Frontal cortex (tissue), 4 donors: ENCODE measurements at places on chromosomes 1 and 21.

DNA sequence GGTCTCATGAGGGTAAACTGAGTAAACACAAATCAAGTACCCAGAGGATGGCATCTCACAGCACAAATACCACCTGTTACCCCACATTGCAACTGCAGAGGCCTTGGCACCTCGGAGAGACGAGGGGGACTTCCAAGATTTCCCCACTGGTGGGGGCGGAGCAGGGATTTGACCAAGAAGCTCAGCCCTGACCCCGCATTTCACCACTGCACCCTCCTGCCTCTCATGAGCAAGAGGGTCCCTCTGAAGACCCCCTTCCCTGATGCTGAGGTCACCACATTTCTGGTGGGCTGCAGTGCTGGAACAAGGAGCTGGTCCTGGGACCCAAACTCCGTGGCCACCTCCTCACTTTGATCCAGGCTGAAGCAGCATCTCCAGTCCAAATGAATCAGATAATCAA lies 342.4 kb downstream of the NPHP4 start:
- no peak for DNase-seq

DNA sequence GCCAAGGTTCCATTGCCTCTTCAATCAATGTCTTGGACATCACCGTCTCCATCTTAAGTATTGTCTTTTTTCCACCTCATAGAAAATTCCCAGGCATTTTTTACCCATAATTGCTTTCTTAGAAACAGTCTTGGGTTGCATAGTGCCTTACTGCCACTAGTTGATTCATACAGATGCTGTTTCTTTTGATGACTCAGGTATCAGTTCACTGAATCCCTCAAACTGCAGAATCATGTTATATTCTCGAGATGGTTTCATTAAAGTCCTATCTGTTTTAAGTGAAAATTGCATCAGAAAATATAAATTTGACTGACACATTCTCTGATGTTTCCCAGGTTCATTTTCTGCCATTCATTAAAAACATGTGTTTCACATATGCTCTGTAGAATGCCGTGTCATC lies 1489.1 kb downstream of the BRINP3 start:
- no peak for DNase-seq

DNA sequence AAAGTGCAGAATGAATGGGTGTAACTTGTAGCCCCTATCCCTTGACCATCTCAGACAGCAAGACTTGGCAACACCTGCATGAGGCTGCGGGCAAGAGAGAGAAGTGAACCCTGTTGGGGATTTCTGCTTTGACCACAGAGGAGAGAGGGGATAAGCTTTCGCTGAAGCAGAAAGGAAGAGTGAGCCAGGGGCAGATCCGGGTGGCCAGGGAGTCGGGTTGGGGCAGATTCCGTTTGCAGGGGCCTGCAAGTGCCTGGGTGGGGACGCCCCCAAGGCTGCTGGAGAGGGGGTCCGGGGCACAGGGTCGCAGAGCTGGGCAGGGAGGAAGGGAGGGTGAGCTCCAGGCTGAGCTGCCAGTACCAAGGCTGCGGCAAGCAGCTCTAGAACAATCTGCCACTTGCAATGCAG lies 25.3 kb upstream of the PIK3CD start:
- DNase-seq = peak; percentile 27

- DNase-seq = no peak
These were observed 14.7 kb downstream of the KIAA1614 start for GRCh38 chr1:180927348-180927747.

DNA sequence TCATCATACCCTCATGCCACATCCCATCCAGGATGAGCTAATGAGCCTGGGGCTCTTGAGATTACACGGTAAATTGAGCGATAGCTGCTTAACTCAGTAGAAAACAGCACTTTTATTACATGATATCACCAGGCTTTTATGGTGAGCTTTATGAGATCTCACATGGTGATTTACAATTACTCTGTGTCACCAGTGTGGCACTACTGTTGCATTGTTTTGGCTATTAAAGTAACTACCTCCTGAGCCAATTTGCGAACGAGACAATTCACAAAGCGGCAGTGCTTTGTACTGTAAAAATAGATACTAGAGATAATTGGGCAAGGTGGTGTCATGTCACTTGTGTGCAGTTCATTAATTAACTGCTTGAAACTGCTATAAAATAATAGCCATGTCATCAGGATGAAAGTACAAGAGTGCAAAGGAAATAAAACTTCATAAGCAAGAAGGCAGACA lies 767.7 kb upstream of the ADGRL2 start:
- no peak for DNase-seq

DNA sequence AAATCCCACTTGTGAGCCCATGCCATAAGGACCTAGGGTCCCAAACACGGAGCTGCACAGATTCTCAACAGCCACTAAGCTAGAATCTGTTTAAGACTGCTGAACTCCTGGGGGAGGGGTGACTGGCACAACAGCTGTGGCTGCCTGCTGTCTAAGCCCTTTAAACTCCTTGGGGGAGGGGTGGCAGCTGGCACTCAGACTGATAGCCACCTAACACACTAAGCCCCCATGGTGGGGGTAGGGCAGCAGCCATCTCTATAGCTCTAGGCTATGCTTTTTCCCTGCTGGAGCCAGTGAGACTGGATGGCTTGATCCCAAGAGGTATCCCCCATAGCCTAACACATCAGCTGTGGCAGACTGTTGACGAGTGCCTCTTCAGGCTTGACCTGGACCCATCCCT lies 73.3 kb upstream of the FMO3 start:
- DNase-seq = no peak

DNA sequence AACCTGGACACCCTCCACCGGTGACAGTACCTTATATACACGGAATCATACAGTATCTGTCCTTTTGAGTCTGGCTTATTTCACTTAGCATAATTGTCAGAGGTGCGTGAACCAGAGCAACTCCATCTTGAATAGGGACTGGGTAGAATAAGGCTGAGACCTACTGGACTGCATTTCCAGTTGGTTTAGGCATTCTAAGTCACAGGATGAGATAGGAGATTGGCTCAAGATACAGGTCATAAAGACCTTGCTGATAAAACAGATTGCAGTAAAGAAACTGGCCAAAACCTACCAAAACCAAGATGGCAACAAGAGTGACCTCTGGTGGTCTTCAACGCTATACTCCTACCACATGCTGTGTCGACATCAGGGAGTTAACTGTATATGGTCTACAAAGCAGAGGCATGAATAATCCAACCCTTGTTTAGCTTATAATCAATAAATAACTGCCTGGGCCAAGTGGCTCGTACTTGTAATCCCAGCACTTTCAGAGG lies 1.4 kb upstream of the FDPS start:
- DNase-seq = no peak

DNA sequence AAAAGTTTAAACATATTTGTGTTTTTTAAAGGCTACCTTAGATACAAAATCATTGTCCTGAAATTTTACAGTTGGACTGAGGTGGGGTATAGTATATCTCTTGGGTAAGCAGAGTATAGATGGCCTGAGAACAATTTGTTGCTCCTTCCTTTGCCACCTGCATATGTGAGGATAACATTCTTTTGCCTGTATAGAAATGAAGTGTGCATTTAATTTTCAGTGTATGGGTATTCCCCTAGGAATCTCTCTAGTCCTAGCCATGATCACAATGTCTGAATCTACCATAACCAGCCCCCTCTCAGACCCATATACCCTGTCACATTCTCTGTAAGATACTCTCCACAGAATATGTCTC lies 1.9 kb upstream of the FCGR2A start:
- no peak for DNase-seq

GRCh38 chr1:109687641-109688499 lies at the start of gene GSTM1:
Gene GSTM1 (plus strand): TSS chr1:109687817. CDS start chr1:109687874, 57 bp downstream.
- DNase-seq = no peak

GRCh38 chr21:41983229-41983628 lies 26.9 kb downstream of the ZBTB21 start:
- no peak for DNase-seq

GRCh38 chr1:67094191-67094590 lies 40.2 kb upstream of the SLC35D1 start:
- DNase-seq = no peak

- no peak for DNase-seq
These were observed 140.5 kb downstream of the NEGR1 start for GRCh38 chr1:72141875-72142274.

- no peak for DNase-seq
These were observed 334.0 kb upstream of the FMN2 start for GRCh38 chr1:239757716-239758115.

- no peak for DNase-seq
These were observed 548.1 kb downstream of the BRINP3 start for GRCh38 chr1:189929501-189930099.

DNA sequence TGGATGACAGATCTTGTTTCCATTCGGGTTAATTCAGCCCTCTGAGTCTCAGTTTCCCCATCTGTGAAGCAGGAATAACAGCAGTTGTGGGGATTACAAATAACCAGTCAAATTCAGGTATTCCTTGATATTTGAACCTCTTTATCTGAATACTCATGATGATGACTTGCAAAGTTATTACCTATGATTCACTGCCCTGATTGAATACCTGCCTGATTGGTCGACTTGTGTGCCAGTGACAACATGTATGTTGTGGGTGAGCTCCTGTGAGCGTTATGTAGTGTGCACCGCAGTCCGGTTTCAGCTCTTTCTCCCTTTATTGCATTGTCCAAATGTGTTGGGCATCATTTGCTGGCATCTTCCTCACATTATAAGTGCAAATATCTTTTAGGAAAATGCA lies 9.5 kb upstream of the TMEM61 start:
- no peak for DNase-seq

DNA sequence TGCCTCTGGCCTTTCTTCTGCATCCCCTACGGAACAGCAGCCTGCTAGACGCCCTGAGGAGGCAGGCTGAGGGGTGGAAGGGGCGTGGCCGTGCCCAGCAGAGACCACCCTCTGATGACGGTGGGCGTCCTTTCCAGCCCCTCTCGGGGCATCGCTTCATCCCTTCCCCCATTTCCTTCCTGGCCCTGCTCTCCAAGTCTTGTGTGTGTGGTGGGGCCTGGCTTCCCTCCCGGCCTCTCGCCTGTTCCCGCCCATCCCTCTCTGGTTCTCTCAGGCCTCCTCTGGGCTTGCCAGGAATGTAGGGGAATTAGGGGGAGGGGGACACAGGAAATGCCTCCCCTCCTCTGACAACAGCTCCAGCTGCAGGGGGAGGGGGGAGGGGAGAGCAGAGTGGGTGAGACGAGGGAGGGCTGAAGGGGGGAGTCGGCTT lies 51.1 kb downstream of the SKI start:
- no peak for DNase-seq

- no peak for DNase-seq
These were observed 76.6 kb downstream of the GIPC2 start for GRCh38 chr1:78122389-78122788.

- DNase-seq = no peak
These were observed 128.6 kb downstream of the ST6GALNAC3 start for GRCh38 chr1:76203127-76203526.

- no peak for DNase-seq
These were observed 2.0 kb downstream of the DSCAM start for GRCh38 chr21:40844935-40845334.

DNA sequence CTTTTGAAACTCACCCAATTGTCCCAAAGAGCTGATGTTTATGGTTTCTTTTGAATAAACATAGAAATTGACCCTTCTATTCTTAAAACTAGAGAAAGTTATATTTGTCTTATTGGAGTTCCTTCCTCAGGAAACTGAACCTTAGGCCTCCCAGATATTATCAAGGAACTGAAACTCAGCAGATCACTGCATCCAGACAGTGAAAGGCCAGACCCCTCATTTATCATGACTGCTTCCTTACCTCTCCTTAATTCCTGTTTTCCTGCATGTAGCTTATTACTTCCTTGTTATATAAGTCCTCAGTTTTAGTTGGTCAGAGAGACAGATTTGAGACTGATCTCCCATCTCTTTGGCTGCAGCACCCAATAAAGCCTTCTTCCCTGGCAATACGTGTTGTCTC lies 27.5 kb downstream of the SLC22A15 start:
- no peak for DNase-seq

DNA sequence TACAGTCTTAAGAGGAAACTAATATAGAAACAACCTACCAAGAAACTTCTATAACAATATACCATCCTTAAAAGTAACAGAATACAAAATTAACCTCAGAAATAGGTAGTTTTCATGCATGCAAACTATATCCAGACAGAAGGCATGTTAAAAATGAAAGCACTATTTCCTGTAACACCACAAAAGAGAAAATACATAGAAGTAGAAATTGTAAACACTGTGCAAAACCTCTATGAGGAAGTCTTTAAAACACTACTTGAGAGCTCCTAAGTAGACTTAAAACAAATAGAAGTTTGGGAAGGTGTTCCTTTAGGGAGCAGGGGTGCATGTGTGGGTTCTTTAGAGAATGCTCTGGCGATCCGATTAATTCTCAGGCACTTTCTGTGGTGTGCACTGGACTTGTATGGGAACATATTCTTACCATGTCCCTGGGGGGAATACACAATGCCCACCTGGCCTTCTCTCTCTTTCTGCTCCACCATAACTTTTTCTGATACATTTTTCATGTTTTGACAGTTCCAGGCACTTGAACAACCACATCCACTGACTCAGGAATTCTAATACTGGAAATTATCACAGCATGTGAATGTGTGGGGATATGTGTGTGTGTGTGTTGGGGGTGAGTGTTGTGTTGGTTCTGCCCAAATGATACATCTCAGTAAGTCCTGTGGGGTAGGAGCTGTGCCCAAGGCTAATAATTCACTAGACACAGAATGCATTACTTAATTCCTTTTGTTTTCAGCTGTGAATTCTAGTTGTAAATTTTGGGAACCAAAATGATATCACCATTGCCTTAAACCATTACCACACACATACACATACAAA lies 866.3 kb upstream of the B3GALT2 start:
- DNase-seq = no peak

DNA sequence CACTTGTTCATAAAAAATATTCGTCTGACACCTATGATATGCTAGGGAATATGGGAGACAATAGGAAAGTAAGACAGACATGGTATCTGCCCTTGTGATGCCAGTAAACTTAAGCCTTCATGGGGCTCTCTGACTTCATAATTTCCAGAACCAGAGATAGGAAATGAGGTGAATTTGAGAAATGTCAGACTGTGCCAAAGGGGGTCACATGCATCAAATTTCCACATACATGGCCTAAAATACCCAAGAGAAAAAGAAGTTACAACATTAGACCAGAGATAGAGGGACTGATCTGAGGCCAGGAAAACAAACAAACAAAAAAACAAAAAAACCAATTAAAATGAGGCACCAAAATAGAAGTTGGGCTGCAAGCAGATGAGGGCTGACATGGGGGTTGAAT lies 75.7 kb downstream of the DISC1 start:
- DNase-seq = no peak

DNA sequence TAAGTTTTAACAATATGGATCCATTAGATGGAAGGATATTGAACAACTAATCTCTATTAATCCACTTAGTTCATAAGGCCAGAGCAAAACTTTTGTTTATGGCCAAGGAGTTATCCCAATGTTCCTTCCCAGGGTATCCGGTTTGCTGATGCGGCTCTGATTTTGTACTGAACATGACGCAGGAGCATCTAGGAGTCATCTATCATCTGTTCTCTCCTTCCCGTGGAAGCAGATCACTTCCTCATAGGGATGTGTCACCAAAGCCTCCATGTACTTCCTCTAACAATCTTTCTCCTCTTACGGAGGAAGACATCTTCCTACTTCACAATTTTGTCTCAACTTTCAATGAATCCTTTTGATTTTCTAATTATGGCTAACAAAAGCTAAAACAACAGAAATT lies 206.6 kb downstream of the APP start:
- DNase-seq = no peak
